Left kidney (tissue), 8 donors: ENCODE measurements at places on chromosomes 11 and 22. TPM values are rescaled to one million over a fixed set of nuclear protein-coding genes. Genes with fewer than 3 reads are reported as not detected.

DNA sequence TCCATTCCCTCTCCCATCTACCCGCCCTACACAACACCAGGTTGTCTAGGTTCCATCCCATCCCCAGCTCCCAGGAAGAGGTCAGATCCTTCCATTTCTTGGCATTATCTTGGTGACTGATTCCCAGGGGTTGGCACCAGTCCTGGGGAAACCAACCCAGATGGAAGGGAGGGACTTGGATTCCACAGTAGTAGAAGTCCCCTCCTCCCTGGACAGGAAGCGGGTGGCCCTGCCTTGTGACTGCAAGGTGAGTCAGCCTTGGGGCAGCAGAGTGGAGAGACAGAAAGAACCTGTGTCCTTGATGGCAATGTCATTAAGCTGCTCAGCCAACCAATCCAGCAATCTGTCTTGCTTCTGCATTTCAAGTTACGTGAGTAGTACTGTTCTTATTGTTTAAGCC, 26.5 kb downstream of the SYT13 start:
- DNase-seq, result no peak

DNA sequence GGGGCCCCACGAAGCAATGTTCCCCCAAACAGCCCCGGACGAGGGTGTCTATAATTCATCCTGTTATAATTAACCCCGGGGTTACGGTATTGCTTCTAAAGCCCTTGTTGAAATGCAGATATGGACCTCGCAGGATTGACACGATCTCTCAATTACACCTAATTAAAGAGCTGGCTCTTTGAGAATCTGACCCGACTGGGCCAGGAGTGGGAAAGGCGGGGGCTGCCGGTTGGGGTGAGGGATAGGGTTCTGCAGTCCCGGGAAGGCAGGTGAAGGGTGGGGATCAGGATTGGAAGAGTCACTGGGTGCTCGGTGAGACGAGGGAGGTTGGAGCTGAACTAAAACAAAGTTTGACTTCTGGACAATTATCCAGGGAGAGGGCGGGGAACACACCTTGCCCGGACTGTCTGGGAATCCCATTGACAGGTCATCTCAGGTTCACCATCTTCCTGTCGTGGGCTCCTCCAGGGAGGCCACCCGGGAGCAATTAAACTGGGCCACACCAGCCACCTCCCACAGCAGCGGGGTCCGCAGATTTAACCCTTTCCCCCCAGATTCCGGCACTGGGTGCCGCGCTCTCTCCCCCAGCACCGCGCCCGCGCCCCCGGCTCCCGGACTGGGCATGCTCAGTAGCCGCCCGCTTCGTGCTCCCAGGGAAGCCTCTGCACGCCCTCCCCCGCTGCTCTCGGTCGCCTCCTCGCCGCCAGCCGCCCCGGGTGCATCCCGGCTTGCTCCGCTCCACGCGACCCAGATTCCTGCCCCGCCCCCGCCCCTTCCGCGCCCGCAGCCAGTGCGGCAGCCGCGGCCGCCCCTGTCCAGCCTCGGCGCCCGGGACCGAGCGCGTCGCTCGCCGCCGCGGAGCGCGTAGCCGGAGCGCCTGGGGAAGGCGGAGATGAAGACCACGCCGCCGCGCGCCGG, at the start of gene ELMOD1:
Gene ELMOD1, plus strand, starts transcription at position 688 of the 918 bp plus-strand sequence. CDS start 27,043 bp downstream, outside the sequence.
- DNase-seq, result peak; percentile 49

GRCh38 chr11:30775233-30775522, 189.0 kb upstream of the MPPED2 start:
- no peak for DNase-seq

GRCh38 chr11:118061586-118062125, 15.2 kb upstream of the TMPRSS4 start:
- DNase-seq, result no peak

The ESAM gene
- 55.2 TPM for polyA plus RNA-seq

The TMEM80 gene
- 56.5 TPM for polyA plus RNA-seq

The APOL4 gene
- 10.9 TPM for polyA plus RNA-seq
